ENCODE measurements at places on chromosomes 7 and 10. TPM values are rescaled to one million over a fixed set of nuclear protein-coding genes. Genes with fewer than 3 reads are reported as not detected.

DNA sequence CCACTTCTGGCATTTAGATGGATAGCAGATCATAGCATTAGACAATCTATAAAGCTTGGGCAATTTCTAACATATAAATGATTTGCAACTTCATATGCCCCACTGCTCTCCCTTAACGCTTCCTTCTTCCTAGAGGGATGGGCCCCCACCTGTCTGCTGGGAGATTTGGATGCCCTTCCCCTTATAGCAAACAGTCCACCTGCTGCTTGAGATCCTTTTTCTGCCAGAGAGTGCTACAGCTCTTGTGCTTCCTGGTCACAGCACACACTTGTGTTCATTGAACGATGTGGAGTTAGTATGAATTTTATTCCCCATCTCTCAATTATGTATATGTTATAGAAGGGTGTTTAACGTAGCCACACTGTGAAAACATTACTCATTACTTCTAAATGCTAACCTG is 10.4 kb upstream of the PCGF5 start:
- H3K27ac ChIP-seq, result no peak overlapping the region
- no peaks in the 10 kb centered on the region for H3K27me3 ChIP-seq
- H3K4me3 ChIP-seq, result no peak overlapping the region
- H3K4me1 ChIP-seq, result no peaks in the 10 kb centered on the region
- no peak for DNase-seq

DNA sequence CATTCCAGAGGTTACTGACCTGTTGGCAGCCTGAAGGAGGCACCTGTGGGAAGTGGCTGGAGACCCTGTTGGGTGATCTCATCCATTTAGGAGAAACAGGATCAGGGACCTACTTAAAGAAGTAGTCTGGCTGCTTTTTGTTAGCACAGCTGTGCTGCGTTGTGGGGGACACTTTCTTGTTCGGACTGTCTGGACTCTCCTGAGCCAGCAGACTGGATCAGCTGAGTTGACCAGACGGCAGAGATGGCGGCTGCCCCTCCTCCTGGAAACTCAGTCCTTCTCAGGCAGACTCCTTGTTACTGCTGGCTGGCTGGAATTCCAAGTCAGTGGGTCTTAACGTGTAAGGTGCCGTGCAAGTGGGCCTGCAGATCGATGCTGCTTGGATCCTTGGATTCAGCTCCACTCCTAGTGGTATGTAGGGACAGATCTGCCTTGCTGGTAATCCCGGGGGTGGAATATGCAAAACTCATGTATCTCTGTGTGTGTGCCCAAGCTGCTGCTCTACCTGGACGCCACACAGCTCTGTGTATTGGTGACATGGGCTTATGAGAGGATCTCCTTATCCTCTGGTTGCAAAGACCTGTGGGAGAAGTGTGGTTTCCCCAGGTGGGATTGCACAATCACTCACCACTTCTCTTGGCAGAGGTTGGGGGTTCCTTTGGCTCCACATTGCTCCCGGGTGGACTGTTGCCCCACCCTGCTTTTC is 87.3 kb downstream of the CCSER2 start:
- no peak overlapping the region for H3K27ac ChIP-seq
- no peaks in the 10 kb centered on the region for H3K27me3 ChIP-seq
- no peaks in the 10 kb centered on the region for H3K36me3 ChIP-seq
- no peak for DNase-seq

GRCh38 chr7:35694161-35694783 is 663 bp downstream of the HERPUD2 start:
- no peaks in the 10 kb centered on the region for H3K27me3 ChIP-seq
- no peak for DNase-seq
- peak overlapping the region; percentile 93 for H3K27ac ChIP-seq
- H3K4me1 ChIP-seq, result peaks cover 3% of the 10 kb centered on the region
- peak overlapping the region; percentile 83 for H3K4me3 ChIP-seq

DNA sequence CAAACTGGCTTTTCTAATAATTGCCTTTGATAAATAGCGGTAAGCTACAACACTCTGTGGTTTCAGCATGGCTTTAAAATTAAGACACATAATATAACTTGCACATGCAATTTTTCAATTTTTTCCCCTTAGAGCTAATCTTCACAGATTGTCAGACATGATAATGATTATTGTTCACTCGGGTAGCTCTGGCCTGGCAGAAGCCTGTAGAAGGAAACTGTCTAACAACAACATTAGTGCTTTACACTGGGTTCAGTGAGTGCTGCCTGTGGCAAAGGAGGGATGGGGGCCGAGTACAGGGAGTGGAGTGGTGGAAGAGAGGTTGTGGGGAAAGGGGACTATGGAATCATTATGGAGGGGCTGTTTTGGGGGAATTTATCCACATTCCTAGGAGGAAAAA is 67.2 kb upstream of the AUTS2 start:
- peaks cover 4% of the 10 kb centered on the region for H3K4me1 ChIP-seq
- no peak overlapping the region for H3K4me3 ChIP-seq
- 0 out of 2 replicates have a peak, but pooled peaks cover 3% of the 10 kb centered on the region for H3K27me3 ChIP-seq
- DNase-seq, result no peak
- H3K36me3 ChIP-seq, result no peaks in the 10 kb centered on the region

Gene SSC4D
- 11.8 TPM for total RNA-seq

Gene PMS2
- 12.1 TPM for total RNA-seq

DNA sequence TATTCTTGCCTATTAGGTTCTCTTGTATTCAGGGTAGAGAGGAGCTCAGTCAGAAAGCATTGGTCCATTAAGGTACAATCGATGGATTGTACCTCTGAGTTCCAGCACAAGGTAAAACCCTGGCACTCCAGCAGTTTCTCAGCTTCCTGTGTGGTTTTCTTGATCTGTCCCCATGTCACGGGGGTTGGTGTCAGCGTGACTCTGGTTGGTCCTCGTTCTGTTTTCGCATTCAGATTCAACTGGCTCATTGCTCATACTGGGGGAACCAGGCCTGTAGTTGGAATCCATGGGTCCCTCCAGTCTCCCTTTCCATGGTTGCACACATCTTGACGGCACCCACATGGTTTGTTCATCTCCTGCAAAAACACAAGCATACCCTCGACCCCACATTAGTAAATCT is 32.7 kb upstream of the RASGEF1A start:
- peaks cover 7% of the 10 kb centered on the region for H3K27me3 ChIP-seq
- no peak for DNase-seq
- no peaks in the 10 kb centered on the region for H3K36me3 ChIP-seq
- H3K27ac ChIP-seq, result no peak overlapping the region
- peaks cover 5% of the 10 kb centered on the region for H3K4me1 ChIP-seq

Data from H1 (cell line).